CD14-positive monocyte (primary cell): ENCODE measurements at places on chromosomes 7 and 10.
A peak's percentile ranks its signal among the peaks of the same experiment; 100 is the strongest.

DNA sequence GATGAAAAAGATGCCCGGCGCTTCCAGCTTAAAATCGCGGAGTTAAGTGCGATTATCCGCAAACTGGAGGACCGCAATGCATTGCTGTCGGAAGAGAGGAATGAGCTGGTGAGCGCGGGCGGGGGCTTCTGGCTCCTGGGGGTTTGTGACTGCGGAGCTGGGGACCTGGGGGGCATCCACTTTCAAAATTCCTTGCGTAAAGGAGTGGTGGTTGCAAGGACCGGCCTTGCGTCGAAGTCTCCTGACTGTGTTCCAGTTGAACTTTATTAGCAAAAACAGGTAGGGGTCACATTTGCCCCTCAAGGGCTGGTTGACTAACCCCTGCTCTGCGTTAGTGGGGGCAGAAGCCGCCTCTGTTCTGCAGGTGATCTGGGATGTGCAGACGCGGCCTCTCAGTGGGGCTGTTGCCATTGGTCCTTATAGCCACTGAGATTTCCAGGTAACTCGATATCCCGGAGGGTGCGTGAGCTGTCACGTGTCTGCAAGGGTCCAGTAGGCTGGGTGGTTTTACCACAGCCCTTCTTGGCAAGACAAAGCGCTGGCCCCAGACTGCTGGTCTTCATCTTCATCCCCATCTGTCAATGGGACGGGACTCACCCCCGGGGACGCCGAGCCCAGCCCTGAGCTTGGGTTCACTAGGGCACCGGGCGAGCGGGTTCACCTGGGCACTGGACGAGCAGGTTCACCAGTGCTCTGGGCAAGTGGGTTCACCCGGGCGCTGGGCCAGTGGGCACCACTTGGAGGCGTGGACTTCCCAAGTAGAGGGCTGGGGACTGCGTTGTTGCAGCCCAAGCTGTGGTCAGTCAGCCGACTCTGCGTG is 51.5 kb upstream of the DPYSL4 start:
- DNase-seq: no peak

DNA sequence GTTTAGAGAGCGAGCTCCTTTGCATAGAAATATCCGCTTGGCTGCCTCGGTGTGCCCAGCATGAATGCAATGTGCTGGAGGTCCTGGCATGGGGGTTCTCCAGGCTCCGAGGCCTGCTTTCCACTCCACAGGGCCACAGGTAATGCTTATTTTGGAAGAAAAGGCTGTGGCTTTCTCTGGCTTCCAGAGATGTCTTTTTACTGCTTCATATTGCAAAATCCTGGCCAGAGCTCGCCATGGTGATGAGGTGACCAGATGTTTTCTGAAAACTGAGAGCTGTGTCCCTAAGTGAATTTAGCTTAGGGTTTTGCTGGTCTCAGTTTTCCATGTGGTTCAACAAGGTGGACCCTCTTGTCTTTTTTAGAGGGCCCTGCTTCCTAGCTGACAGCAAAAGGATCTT is 65.2 kb downstream of the BMPER start:
- DNase-seq: no peak

GRCh38 chr10:72267819-72268399 is 5.8 kb upstream of the DDIT4 start:
- no peak for DNase-seq

- DNase-seq: peak; percentile 13
Observed at GRCh38 chr10:17443707-17444387, 10.5 kb downstream of the ST8SIA6 start.

DNA sequence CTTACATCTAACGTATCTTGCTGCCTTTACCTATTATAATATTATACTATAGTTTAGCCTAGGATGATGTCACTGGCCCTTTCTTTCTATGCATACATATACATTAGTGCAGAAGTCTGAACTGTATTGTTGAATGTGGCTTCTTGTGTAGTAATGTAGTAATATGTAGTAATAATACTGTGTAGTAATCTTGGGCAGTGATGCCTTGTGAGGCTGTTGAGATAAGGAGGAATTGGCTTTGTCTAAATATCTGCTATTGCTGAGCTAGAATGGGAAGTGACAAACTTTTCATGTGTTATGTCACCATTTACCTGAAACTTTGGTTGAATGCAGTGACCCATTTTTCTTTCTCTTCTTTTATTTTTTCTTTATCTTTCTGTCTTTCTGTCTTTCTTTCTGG is 11.0 kb downstream of the GLCCI1 start:
- DNase-seq: peak; percentile 4

GRCh38 chr7:63899691-63900393 is 98.8 kb upstream of the ZNF722 start:
- DNase-seq: peak; percentile 53

- no peak for DNase-seq
Observed at GRCh38 chr10:70662362-70663220, 9.7 kb upstream of the ADAMTS14 start.

- no peak for DNase-seq
Observed at GRCh38 chr7:95579318-95579717, 17.0 kb downstream of the PDK4 start.

GRCh38 chr7:2707481-2707880 is 19.5 kb downstream of the AMZ1 start:
- no peak for DNase-seq

DNA sequence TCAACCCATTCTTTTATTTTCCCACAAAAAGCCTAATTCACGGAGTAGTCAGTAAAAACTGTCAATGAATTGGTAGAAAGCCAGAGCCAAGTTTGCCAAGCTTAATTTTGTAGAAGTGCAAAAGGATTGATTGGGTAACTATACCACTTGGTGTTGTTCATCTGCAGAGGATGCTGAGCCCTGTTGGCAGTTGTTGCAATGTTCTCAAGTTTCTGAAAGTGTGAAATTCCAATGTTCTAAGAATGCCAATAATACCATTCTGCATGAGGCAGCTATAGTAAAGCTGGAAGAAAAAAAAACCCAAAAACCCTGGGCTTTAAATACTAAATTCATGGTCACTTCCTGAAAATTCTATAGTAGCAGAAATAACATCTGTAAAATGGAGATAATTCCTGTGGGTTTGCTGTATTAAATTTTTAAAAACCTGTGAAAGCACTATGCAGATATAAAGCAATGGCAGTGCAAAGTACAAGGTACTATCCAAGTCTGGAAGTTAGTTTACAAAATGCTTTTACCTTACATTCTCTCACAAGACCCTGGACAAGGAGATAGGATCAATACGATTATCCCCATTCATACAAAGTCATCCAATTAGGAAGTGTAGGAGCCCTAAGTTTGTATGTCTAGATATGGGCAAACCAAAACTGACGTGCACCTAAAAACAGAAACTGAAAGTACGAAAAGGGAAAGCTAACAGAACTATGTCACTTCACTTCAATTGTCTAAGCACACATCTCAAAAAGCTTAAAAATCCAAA is 6.0 kb upstream of the PON1 start:
- DNase-seq: no peak

- peak; percentile 8 for DNase-seq
Observed at GRCh38 chr10:103592186-103593021, 98.9 kb downstream of the NEURL1 start.

- DNase-seq: no peak
Observed at GRCh38 chr7:69708857-69709256, 110.6 kb downstream of the AUTS2 start.

DNA sequence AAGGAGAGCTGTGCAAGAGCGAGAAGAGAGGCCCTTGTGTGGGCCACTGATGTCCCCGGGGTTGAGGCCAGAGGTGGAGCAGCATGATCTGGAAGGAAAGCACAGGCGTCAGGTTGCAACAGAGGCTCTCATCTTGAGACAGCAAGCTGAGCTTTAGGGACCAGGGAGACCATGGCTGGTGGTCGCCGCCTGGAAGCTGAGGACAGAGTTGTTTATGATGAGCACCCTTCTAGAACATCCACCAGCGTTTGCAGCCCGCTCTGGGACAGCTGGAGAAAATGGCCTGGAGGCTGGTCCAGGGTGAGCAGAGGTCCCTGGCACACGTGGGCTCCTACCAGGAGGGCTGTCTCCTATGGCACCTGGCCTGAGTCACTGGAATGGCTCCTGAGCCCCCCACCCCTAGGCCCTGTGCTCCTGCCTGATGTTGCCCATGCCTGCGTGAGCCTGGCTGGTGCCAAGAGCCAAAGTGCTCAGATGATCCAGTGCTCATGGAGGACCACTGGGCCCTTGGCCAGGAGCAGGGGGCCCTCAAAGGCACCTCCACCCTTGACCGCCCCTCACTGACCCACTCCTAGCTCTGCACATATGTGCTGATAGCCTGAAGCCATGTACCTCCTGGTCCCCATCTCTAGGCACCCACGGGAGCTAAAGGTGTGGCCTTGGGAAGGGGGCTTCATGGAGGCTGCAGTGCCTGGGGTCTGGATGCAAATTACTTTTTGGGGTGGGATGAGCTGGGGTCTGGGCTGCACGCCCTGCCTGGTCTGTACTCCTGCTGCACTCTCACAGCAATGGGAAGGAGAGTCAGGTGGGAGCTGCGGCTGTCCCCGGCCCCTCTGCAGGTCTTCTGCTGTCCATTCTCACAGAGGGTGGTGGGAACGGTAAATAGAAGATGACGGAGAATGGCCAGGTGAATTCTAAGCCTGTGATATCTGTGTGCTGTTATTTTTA is 40.1 kb upstream of the RET start:
- no peak for DNase-seq

DNA sequence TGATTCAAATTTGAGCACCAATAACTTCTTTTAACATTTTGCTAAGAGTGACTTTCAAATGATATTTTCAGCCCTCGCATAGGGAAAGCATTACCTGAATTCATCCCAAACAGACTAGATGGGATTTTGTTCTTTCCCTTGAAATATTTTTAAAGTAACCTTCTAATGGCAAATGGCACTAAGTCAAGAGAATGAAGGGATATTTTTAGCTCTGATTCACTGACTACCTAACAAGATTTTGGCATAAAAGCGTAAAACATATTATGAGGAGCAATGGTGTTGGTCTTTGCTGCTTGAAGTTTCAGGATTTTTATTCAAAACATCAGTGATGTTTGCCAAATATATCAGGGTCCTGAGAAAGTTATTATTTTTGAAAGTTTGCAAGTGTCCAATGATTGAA is 290.3 kb downstream of the CDK14 start:
- no peak for DNase-seq

GRCh38 chr10:53135213-53135896 is 362.8 kb upstream of the MBL2 start:
- DNase-seq: no peak

- no peak for DNase-seq
Observed at GRCh38 chr10:91354166-91355075, 55.7 kb upstream of the HECTD2 start.

GRCh38 chr10:123958241-123958640 is 66.6 kb upstream of the CPXM2 start:
- no peak for DNase-seq

GRCh38 chr10:13787015-13787421 is 200.3 kb downstream of the PRPF18 start:
- no peak for DNase-seq

DNA sequence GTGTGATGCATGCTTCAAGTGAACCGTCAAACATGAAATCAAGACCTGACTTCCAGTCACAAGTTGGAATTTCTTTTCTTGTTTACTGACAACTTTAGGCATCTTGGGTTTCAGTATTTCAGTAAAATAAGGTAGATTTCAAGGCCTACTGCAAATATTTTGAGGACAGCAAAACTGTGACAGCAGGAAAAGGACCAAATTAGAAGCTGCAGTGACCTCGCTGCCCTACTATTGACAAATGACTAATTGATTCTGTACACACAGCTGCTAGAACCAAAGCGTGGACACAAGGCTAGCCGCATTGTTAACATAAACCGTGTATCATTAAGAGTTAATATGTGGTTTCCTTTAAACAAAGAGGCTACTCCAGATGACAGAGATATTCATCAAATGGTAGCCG is 105.7 kb upstream of the SEC61G start:
- no peak for DNase-seq

GRCh38 chr7:92451645-92452044 is 4.4 kb downstream of the GATAD1 start:
- no peak for DNase-seq

- DNase-seq: no peak
Observed at GRCh38 chr10:22699976-22700375, 14.4 kb downstream of the PIP4K2A start.

- DNase-seq: peak; percentile 12
Observed at GRCh38 chr10:49827297-49827696, 65.2 kb upstream of the OGDHL start.

DNA sequence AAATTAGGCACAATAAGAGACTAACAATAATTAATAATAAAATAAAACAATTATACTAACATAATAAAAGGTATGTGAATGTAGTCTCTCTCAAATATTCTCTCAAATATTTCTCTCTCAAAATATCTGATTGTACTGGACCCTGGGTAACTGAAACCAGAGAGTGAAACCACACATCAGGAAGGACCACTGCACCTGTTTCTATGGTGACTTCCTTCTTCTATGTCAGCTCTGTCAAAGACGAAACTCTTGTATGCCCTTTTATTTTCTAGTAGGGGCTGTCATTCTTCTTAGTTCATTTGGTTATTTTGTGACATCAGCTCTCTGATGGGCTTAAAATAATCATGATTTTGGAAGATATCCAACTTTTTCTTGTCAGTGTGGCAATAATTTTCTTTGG is 428.0 kb upstream of the TPK1 start:
- DNase-seq: no peak

GRCh38 chr7:131016230-131016629 is 282.2 kb upstream of the KLF14 start:
- no peak for DNase-seq

DNA sequence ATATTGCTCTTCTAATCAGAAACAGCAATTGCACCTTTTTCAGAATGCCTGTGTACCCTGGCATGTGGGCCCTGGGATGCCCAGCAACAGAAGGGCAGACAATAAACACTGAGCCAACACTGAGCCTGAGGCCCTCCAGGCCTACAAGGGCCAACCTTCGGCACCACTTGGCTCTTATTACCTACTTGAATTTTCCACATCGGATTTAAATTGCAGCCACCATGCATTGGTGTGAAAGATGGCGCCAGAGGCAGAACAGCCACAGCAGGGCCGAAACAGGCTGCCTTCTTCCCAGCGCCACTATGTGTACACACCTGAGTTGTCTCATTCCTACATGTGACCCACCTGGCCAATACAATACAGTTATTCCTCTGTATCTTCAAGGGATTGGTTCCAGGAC is 51.4 kb upstream of the EZH2 start:
- DNase-seq: no peak
